COR-L47 (cell line): ENCODE measurements at places on chromosomes 16 and 17.

GRCh38 chr17:32330147-32330546 lies 11.8 kb downstream of the C17orf75 start:
- DNase-seq: no peak

DNA sequence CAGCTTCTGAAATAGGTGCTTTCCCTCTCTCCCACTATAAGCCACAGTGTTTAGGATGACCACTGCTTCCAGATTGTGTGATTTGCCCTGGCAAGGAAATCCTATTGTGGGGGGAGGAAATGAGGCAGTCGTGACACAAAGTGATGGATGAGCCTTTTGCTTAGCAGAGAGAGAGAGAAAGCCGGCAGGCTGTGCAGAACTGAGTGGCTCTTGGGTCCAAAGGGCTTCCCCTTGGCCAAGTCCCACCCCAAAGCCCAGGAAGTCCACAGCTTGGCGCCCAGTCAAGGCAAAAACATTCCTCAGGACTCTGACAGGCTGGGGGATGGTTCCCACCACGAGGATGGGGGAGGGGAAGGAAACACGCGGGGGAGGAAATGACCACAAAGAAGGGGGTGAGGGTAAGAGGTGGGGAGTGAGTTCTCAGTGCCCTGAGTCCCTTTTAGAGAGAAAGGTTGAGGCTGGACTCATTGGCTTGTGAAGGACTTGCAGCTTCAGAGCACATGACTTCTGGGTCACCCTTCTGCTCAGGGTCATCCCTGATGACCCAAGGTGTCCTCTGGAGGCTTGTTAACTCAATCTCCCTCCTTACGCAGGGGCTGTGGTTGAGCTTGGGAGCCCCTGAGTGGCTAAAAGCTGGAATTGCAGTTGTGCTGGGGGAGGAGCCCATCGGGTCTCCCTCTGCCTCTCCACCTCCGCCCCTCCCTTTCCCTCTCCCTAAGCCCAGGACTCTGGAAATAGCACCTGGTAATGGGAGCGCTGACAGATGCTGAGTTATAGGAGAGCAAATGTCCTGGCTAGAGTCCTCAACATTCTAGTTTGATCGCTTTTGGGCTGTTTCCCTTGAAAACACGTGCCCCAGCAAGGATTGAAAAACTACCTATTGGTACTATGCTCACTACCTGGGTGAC lies 10.3 kb upstream of the MSL1 start:
- DNase-seq: peak; percentile 87

- no peak for DNase-seq
Measured at GRCh38 chr16:30570636-30571444, 674 bp downstream of the ZNF688 start.

- DNase-seq: no peak
Measured at GRCh38 chr17:82269882-82270500, 3.5 kb downstream of the CSNK1D start.

DNA sequence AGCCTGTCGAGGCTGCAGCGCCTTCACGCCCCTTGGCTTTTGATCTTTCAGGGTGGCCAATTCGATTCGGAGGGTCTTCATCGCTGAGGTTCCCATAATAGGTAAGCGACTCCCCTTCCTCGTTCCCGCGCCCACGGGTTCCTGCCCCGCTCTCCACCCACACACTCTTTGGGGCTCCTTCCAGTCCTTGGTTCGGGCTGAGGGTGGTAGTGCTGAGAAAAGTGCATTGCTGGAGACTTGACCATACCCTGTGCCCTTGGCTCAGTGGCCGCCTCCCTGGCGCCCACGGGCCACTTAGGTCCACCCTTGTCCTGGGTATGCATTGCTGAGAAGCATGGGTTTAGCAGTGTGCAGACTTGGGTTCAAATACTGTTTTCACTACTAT lies 491 bp downstream of the POLR2C start:
- DNase-seq: no peak

GRCh38 chr16:84667600-84668309 lies 19.4 kb downstream of the KLHL36 start:
- DNase-seq: no peak

DNA sequence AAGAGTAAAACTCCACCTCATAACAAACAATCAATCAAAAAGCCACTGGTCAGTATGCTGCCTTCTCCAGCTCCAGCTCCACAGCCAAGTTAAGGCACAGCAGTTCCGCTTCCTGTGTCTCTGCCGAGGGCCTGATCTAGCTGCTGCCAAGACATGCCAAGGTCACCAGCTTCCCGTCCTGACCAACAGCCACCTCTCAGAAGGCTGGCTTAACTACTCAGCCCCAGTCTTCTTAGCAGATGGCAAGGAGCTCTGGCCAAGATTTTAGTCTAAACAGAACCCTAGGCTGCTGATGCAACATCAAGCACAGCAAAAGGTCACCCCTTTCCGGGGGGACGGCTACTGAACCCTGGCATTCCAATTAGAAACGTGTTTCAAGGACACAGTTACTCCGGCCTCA lies 17.7 kb upstream of the MNT start:
- no peak for DNase-seq

DNA sequence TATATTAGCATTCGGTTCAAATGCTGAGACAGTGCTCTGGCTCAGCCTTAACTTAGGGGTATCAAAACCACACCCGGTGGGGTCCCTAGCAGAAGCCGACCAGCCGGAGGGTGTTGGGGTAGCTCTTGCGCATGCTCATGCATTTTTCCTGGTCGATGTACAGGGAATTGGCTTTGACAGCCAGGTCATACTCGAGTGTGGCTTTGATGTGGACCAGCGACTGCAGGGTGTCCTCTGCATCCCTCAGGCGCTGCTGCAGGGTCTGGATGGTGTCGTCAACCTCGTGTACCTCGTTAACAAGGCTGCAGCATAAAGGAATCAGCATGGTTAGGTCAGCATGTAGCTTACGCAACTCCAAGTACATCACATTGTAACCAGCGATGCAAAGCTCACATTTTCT lies 37.5 kb downstream of the TEKT3 start:
- no peak for DNase-seq

DNA sequence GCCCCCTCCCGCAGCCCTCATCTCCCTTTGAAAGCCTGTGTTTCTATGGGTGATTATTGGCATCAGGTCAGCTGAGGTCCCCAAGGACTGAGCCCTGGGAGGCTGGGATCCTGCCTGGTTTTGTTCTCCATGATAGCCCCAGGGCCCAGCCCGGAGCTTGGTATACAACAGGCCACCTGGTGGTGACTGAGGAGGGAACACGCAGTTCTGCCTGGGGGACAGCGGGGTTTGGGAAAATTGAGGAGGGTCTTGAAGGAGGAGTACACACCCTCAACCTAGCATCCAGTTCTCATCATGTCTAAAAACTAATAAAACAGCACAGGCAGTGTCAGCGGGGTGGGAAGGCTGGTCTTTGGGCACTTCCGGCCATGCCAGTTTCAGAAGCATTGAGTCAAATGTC lies 335.1 kb downstream of the CPPED1 start:
- DNase-seq: no peak

DNA sequence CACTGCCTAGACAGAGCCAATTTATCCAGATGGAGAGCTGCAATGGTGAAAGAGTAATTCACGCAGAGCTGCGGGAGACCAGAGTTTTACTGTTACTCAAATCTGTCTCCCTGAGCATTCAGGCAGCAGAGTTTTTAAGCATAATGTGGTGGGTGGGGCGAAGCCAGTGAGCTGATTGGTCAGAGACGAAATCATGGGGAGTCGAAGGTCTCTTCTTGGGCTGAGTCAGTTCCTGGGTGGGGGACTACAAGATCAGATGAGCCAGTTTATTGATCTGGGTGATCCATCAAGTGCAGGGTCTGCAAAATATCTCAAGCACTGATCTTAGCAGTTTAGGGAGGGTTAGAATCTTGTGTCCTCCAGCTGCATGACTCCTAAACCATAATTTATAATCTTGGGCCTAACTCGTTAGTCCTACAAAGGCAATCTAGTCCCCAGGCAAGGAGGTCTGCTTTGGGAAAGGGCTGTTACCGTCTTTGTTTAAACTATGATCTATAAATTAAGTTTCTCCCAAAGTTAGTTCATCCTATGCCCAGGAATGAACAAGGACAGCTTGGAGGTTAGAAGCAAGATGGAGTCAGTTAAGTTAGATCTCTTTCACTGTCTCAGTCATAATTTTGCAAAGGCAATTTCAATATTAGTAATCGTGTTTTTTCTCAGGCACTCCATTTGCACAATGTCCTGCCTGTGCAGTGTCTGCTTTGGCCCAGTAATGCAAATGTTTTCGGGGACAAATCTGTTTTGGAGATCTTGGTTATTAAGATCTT lies 27.0 kb downstream of the PIGL start:
- DNase-seq: no peak

DNA sequence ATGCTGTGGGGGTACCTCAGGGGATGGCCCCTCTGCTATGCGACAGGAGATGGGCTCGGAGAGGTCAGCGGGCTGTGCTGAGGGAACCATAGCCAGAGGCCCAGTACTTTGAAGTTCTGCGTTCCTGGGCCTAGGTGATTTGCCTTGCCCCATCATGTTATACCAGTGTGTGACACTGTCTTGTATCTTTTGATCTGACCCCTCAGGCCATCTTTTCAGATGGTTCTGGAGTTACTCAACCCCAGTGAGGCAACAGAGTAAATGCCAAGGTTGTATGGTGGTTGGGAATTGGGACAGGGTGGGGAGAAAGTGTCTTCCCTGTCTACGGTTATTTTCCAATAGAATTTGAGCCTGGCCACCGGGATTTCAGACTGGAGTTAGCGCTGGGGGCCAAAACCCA lies 8.5 kb downstream of the MSI2 start:
- no peak for DNase-seq

DNA sequence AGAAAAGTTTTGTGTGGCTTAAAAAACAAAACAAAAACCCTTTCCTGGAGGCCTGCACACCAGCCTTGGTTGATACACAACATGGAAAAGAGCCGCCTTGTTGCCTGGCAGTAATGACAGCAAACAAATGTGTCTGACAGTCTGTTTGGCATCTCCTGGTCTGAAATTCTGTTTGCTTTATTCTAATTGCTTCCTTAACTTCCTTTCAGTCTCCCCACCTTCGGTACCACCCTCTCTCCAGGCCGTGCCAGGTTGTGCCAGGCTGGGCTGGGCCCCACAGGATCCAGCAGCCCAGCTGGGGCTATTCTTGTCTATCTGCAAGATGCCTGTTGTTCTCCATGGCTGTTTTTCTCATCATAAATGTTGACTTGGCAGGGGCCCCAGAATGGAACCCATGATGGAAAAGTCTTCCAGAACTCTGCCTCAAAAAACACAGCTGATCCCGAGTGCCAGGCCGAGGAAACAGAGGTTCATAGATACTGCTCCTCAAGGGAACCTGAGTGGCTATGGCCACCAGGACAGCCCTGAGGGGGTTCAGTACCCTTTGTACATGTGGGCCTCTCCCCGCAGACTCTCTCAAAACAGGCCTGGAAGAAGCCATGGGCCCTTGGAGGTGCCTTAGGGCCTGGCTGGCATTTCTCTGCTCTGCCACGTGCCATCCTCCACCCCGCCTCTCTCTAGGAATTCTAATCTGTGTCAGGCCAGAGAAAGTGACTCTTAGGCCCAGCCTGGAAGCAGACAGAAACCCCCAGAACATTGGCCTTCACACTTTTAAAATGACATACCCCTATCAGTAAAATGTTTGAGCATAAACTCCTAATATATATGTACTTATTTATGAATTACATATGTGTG lies 50.5 kb downstream of the YPEL2 start:
- peak; percentile 89 for DNase-seq

- no peak for DNase-seq
Measured at GRCh38 chr17:62888148-62888547, 77.9 kb upstream of the TANC2 start.

- DNase-seq: no peak
Measured at GRCh38 chr17:32793841-32794240, 83.1 kb downstream of the MYO1D start.

GRCh38 chr17:48484256-48484655 lies 46.6 kb downstream of the HOXB1 start:
- DNase-seq: no peak

DNA sequence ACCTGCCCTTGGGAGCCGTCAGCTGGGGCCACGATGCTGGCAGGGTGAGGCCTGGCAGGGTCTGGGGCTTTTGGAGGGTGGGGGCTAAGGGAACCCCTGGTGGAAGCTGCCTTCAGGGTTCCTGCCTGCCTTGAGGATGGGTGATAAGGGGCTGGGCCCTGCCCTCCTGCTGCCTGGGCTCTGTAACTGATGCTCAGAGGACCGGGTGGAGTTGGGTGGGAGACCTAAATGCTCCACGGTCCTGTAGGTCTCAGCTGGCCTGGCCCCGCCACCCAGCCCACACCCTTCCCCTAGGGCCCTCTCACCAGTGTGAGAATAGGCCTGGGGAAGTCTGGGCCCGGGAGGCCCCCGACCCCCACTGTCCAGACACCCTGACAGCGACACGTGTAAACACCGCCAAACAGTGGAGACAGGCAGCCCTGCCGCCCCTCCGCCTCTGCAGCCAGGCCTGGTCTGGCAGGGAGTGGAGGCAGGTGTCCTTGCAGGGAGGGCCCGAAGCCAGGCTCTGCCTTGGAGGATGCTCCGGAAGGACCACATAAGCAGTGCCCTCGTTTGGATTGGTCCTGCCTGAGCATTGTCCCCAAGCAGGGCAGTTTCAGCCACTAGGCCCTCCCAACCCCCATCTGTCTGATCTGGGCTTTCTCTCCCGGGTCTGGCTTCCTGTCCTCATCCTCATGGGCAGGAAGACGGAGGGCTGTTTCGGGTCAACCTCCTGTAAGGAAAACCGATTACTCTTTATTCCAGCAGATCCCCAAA lies 6.5 kb upstream of the BAHCC1 start:
- DNase-seq: no peak

DNA sequence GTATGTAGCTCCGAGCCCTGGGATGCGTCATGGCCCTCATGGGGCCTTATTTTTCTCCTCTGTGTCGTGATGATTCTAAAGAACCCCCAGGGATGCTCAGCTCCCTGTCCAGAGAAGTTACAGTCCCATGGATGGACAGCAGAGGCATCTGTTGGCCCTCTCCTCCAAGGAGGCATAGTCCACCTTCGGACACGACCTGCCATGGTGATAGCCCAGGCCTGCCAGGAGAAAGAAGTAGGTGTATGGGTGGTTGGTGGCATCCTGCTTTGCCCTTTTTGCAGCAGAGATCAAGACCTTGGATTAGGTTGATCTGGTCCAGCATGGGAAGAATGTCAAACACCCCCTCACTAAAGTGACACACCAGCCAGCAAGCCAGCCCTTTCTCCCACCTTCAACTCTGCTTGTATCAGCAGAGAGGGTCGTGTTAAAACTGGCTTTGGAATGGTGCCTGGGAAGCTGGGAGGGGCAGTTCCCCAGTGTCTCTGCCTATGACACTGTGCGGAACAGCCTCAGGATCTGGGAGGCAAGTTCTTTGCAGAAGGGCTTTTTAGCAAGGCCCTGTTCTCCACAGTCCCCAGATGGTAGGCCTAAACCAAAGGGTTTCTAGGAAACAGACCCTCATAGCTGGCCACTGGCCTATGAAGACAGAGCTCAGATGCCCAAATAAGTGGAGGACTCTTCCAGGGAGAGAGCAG lies 259.9 kb upstream of the RPL38 start:
- DNase-seq: no peak

GRCh38 chr17:1588821-1589585 lies 26.4 kb upstream of the PITPNA start:
- DNase-seq: no peak
